ENCODE measurements at places on chromosomes 5 and 9. TPM values are rescaled to one million over a fixed set of nuclear protein-coding genes. Genes with fewer than 3 reads are reported as not detected.

The C8G gene
- total RNA-seq, result 0.81 TPM

The DRD1 gene
- not detected for total RNA-seq

The PRR16 gene
- total RNA-seq, result 0.81 TPM

The SLC25A2 gene
- total RNA-seq, result 0.54 TPM

The FRMD3 gene
- 0.27 TPM for total RNA-seq

The COL27A1 gene
- 0.27 TPM for total RNA-seq

The SPINK6 gene
- total RNA-seq, result not detected

The CKMT2 gene
- 0.27 TPM for total RNA-seq

The SLC38A9 gene
- total RNA-seq, result 18.9 TPM

The LMNB1 gene
- total RNA-seq, result 97.5 TPM

The ARHGEF39 gene
- 1.3 TPM for total RNA-seq

The ADAMTS6 gene
- 1.9 TPM for total RNA-seq

The PCDHB2 gene
- 0.27 TPM for total RNA-seq

The UBAP2 gene
- 33.7 TPM for total RNA-seq

The PRDM9 gene
- under 0.01 TPM for total RNA-seq

The IFNA21 gene
- total RNA-seq, result not detected

The RORB gene
- total RNA-seq, result under 0.01 TPM

The LRRC26 gene
- total RNA-seq, result 2.2 TPM

The LHFPL2 gene
- 19.7 TPM for total RNA-seq

The PCSK5 gene
- total RNA-seq, result 3.0 TPM

The SPINK5 gene
- not detected for total RNA-seq

The ADRA1B gene
- total RNA-seq, result not detected

The ACTBL2 gene
- not detected for total RNA-seq

The FOXI1 gene
- not detected for total RNA-seq

The ARID3C gene
- total RNA-seq, result not detected

The PTPN3 gene
- under 0.01 TPM for total RNA-seq

The SPINK1 gene
- not detected for total RNA-seq

The SVEP1 gene
- under 0.01 TPM for total RNA-seq

The BTNL3 gene
- total RNA-seq, result under 0.01 TPM
